ENCODE measurements at places on chromosomes 5 and 9.

DNA sequence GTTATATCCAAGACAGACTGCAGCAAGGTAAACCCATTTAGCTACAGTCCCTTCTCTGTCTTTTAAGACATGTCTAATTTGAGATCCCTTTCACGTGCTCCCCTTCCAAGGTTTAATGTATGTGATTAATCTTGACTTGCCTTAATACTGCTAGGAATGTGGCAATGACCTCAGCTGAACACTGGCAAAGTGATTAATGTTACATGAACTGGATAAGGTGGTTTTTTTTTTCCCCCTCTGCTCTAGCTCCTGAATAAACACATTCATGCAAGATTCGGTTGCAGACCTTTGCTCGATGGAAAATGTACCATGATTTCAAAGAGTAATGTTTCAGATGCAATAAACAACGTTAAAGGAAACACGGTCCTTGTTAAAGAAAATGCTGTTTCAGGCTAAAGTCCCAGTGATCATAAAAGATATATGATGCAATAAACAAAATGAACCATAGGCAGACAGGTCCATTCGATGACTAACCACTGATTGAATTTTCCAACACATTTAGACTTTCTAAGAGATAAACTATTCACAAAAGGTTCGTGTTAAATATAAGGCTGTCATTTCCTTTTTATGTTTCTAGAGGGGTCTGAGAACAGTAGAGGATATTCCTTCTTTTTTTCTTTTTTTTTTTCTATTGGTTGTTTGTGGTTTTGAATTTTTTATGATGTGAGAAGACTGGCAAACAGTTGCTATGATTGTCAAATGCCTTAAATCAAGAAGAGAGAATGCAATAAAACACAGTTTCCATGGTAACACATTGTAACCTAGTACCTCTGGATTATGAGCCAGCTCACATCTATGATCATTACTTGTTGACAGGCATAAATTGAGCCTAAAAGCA, 44.7 kb upstream of the ZNF608 start:
- no peak for DNase-seq

DNA sequence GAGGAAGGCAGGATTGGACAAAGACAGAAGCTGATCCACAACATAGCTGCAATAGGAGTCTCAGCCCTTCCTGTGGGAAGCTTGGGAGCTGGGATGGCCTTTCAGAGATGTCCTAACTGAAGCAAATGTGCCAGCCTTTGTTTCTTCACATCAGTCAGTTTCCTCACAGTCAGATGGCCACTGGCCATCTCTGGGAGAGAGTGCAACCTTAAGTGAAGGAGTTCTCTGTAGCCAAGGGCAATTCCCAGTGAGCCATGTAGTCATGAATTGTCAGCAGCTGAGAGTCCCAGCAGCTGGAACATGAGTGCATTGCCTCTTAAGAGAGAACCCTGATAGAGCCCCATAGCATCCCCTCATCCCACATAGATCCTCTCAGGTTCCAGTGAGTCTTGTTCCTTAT, 89.1 kb upstream of the LIFR start:
- DNase-seq, result no peak

DNA sequence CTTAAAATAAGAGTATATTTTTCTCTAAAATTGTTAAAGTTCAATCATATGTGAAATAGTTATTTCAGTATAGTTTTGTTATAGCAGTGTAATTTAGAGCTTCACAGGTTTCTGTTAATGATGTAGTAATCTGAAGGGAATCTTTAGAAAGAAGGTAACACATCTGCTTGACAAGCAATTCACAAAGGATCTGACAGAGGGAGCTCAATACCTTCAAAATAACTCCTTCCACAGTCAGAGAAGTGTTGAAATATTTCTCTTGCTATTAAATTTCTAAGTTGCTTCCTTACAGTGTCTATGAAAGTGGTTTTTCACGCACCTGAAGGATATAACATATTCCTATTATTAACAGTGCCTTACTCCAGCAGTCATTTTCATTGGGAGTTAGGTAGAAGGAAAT, 44.9 kb downstream of the SLC25A51 start:
- peak; percentile 7 for DNase-seq

DNA sequence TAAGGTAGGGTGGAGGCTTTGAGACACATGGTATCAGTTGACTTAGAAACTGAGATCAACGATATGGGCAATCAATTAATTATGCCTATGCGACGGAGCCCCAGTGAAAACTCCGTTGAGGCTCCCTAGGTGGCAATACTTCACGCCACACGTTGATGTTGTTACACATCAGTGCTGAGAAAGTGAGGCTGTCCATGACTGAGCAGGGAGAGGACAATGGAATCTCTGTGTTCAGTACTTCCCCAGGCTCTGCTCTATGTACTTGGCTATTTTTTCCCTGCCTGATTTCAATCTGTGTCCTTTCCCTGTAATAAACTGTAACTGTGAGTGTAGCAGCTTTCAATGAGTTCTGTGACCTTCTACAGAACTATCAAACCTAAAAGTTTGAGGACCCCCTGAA, 211.7 kb downstream of the SNCAIP start:
- DNase-seq, result no peak

GRCh38 chr9:137615387-137615871, 3.4 kb upstream of the EHMT1 start:
- DNase-seq, result no peak

DNA sequence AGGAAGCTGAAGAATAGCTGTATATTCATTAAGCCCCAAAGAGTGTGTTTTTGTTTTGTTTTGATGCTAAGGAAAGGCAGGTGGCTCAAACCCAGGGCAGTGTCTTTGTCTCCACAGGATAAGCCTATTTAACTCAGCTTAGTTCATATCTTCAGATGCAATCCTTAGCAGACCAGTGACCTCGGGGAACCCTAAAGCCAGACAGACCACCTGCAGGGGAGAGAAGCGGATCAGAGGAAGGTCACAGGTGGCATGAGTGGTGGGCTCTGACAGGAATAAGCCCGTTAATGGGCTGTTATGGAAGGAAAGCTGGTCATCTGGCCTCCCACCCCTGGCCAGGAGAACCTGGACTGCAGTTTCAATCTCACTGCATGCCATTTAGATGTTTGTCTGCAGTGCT, 30.8 kb downstream of the TAS2R1 start:
- no peak for DNase-seq

DNA sequence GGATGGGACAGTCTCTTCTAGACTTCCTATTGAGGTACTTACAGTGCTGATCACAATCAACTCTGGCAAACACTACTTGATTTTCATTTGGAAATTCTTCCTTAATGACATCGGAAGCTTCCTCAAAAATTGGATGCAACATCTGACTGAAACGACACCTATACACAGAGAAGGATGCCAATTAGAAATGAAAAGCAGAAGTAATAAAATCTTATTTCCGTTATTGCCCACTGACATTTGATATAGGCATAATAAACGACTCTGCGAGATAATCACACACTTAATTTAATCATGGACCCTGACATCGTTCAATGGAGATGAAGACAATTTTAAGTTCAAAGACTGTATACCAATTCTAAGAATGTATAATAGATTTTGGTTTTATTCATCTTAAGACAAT, 46.4 kb downstream of the ERP44 start:
- no peak for DNase-seq

DNA sequence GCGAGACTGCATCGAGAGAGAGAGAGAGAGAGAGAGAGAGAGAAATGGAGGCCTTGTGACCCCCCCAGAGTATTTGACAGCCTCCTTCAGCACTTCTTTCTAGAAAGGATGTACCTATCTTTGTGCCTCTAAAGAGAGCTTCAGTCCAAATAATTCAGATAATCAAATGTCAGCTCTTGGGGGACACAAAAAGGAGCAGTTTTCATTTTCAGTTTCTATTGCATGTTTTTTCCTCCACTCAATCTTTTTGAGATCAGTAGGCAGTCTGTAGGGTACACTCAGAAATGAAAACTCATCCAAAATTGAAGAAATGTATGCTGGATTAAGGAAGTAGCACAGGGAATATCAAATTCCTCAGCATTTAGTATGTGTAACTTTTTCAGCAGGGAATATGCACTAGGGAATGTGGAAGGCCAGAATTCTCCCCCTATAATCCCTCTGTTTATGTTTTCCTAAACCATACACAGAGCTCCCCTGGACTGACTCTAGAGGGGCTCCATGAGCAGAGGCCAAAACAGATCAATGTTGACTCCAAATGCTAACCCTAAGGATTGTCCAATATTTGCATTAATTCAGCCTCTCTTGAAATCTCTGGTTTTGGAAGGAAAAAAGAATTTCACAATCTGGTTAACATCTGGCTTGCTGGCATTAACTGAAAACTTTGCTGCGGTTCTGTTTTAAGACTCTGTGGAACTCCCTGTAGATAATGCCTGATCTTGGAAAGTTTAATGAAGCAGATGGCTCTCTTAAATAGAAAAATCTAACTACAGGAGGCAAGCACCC, 250.1 kb downstream of the CEMIP2 start:
- no peak for DNase-seq

- DNase-seq, result no peak
These were observed 106.7 kb downstream of the MCTP1 start for GRCh38 chr5:95178046-95178651.

DNA sequence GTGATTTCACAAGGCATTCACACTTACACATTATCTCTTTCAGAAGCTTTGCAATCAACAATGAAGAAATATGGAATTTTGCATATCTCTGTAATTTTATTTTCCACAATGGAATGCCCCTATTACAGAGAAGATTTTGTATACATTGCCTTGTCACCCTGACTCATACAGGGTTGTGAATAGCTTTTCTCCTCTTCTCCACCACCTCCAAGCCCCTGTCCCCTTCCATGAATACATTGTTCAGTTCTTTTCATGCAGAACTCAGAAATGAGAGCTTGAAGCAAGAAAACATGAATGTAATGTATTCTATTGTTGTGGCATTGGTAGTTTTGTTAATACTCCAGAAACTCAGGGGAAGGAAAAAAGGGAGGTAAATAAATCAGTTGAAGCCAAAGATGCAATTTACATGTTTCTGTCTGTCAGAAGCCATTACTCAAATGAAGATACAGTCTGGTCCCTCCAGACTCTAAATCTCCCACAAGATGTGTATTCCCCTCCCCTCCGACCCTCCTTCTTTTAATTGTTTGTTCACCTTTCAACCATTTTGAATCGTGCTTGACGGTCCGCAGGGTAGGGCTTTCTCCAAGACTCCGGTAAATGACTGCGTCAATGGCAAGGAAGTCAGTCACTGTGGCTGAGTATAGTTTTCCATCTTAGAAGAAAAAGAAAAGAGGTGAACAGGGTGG, 86.1 kb downstream of the SEMA6A start:
- no peak for DNase-seq

GRCh38 chr5:159902444-159903121, 13.7 kb upstream of the ADRA1B start:
- peak; percentile 68 for DNase-seq

- peak; percentile 79 for DNase-seq
These were observed 166.8 kb downstream of the ARHGEF28 start for GRCh38 chr5:73792687-73793320.

DNA sequence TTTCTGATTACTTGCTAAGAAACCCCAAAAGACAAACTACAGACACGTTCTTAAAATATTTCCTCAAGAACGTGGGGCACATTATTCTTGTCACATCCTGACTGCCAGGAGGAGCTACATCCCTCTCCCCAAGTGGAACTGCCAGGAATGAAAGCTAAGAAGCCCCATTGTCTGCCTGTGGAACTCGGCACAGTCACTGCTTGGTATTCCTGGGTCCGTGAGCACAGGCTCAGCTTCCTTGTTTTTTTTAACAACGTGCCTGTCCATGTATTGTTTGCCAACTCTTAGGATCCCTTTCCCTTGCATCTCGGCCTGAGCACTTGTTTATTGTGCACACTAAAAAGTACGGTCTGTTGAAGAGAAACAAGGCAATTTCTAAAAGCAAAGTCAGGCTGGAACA, 47.0 kb upstream of the SELENOP start:
- DNase-seq, result no peak

DNA sequence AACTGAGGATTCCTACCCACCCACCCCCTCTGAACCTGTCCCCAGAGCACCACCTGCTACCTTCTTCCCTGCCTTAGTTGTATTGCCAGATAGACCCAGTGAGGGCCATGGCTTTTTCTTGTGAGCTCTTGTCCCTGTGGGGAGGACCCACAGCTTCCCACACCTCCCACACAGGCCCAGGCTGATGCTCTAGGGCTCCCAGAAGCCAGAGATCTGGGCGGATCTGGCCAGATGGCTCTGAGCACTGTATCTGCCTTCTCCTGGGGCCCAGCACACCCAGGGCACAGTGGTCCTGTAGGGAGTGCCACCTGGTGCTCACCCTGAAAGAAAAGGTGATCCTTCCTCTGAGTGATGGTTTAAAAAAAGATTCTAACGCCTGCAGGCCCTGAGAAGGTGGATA, 131.7 kb downstream of the DAB2IP start:
- DNase-seq, result no peak

DNA sequence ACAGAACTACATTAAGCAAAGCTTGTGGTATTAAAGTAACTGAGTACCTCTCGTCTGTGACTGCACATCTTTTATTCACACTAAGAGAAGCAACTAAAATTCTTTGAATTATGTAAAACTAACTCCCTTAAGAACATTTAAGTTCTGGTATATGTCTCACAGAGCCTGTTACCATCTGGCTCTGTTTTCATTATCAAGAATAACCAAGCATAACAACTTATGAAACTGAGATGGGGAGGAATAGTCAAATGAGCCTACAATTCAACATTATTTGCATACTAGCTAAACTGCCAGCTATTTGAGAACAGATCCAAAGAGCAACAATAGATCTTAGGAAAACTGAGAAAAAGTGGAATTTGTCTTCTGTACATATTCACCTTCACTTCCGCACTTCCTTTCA, 25.3 kb upstream of the ISOC1 start:
- no peak for DNase-seq

DNA sequence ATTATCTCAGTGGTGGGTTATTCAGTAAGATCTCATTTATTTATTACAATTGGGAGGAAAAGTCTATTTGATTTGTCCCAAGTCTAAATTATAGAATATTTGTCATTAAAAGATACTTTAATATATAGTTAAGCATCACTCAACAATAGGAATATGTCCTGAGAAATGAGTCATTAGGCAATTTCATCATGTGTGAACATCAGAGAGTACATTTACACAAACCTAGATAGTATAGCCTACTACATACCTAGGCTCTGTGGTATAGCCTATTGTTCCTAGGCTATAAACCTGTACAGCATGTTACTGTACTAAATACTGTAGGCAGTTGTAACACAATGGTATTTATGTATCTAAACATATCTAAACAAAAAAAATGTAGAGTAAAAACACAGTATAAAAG, 135.0 kb upstream of the RASA1 start:
- no peak for DNase-seq

Data from lung microvascular endothelial cell (primary cell).